Activated CD8-positive, alpha-beta memory T cell treated with anti-CD3 and anti-CD28 coated beads for 4 hours (primary cell): ENCODE measurements at places on chromosomes 13 and 19.

GRCh38 chr13:65670014-65670625 is 1560.0 kb downstream of the PCDH9 start:
- no peak for DNase-seq

GRCh38 chr13:44575741-44576350 is at the start of gene TSC22D1:
TSS of gene TSC22D1 (minus strand) at chr13:44576330. CDS start at chr13:44576074, 256 bp downstream.
- DNase-seq, result peak; percentile 56

GRCh38 chr13:94435604-94436226 is 43.8 kb downstream of the DCT start:
- DNase-seq, result no peak

DNA sequence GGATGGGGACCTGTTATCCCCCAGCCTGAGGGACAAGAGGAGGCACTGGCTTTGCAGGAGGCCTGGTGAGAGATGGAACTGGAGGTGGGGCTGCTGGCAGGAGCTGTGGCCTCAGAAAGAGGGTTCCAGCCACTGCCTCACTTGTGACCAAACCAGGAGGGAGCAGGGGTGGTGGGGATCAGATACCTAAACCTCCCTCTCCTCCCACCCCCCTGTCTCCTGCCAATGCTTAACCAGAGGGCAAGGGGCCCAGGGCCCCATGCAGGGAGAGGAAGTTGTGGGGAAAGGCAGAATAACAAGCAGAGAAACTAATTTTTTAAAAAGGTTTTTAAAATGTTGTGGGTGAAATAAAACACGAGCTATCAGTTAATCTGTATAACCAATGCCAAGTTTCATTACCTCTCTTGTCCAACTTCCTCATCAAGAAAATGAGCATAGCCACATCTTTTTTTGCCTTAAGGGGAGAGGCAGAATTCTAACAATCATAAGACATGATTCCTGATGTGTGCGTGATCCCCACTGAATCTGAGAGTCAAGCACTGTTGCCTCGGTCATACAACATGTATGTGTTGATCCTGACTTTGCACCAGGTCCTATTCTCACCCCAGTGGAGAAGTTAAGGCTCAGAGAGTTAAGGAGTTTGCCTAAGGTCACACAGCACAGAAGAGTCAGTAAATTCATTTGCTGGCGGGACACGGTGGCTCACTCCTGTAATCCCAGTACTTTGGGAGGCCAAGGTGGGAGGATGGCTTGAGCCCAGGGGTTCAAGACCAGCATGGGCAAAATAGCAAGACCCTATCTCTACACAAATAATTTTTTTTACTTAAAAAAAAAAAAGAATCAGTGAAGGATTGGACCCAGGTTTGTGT is 12.9 kb downstream of the FXYD5 start:
- no peak for DNase-seq

DNA sequence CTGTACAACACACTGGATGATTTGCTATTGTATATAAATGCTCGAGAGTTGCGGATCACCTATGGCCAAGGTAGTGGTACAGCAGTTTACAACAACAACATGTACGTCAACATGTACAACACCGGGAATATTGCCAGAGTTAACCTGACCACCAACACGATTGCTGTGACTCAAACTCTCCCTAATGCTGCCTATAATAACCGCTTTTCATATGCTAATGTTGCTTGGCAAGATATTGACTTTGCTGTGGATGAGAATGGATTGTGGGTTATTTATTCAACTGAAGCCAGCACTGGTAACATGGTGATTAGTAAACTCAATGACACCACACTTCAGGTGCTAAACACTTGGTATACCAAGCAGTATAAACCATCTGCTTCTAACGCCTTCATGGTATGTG is 21.5 kb downstream of the OLFM4 start:
- DNase-seq, result no peak
